ENCODE measurements at places on chromosomes 1 and 21. TPM values are rescaled to one million over a fixed set of nuclear protein-coding genes. Genes with fewer than 3 reads are reported as not detected.

The AMY1A gene
- not detected for total RNA-seq

- no peak for DNase-seq
Measured at GRCh38 chr1:54653036-54653435, 11.4 kb downstream of the MROH7 start.

The OR2T29 gene
- not detected for total RNA-seq

DNA sequence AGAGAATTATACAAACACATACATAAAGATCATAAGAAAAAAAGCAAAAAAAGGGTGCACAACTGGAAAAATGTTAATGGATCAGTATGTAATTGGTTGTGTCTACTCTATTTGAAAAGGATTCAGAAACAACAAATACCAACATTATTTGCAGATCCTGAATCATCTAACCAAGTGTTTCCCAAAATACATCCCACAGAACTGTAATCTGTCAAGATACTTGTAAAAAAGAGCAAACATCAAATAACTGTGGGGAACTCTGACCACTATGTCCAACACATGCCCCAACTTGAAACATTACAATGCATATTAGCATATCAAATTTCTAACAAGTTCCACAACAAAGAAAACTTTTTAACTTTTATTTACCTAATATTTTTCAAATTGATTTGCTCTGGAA, 22.6 kb downstream of the ANKRD13C start:
- no peak for DNase-seq
